ENCODE measurements at places on chromosomes 2 and 18.

DNA sequence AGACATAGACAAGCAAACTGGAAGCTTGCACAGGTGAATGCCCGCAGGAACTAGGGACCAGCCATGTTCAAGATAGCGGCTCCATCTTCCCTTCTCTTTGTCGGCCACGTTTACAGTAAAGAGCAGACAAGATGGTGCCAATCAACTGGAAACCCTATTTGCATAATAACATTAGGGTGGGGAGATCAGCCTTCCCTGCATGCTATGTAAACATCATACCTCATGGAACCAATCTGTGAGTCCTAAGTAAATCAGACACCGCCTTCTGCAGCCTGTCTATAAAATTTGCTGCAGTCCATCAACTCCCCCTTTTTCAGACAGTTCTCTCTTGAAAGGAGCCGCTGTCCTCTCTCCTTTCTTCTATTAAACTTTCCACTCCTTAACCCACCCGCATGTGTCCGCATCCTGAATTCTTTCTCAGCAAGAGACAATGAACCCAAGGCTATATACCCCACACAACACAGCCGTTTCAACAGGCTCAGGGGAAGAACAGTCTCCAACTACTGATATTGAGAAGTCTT, 384.4 kb downstream of the EIPR1 start:
- no peak for DNase-seq

DNA sequence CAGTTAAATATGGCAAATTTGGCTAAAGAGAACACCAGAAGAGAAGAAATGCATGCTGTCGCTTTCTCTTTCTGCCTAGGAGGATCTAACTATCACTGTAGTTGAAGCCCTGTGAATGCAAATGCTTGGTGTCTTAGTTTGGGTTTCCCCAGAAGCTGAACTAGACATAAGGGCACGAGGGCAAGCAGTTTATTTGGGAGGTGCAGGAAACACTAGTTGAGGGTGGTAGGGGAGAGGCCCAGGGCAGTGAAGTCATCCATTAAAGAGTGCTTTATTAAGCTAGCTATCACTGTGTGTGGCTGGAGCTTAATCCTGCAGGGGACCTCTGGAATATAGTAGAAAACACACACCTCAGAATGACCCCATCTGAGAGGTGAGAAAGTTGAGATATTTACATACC, 639.8 kb upstream of the ZEB2 start:
- DNase-seq, result no peak

- DNase-seq, result no peak
Observed at GRCh38 chr18:28973324-28973723, 796.4 kb upstream of the CDH2 start.

DNA sequence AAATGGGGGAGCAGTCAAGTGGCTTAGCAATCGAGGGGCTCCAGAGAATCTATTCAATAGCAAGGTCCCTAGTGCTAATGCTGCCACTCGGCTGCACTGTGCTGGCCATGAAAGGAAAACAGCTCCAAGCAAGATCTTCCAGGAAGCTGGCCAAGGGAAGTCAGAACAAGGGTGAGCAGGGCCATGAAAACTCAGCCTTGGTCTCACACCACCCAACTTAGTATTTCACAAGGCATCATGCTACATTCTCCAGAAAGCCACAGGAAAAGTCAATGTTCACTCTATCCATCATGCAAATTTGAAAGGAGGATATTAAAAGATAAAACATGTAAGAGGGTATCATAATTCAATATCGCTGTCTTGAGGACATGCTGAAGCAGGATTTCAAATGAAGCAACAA, 35.7 kb downstream of the NRP2 start:
- DNase-seq, result no peak

GRCh38 chr2:123916531-123916930, 108.6 kb upstream of the CNTNAP5 start:
- no peak for DNase-seq

Measured in activated naive CD4-positive, alpha-beta T cell treated with Interleukin-2 at 50 U/mL for 16 hours (primary cell).